Stimulated activated CD4-positive, alpha-beta T cell treated with anti-CD3 and anti-CD28 coated beads, Interleukin-2, amount 100 ng/mL, for 24 hours (primary cell): ENCODE measurements at places on chromosomes 2 and 18.

- DNase-seq, result no peak
These were observed 25.4 kb downstream of the SOCS6 start for GRCh38 chr18:70314151-70314782.

DNA sequence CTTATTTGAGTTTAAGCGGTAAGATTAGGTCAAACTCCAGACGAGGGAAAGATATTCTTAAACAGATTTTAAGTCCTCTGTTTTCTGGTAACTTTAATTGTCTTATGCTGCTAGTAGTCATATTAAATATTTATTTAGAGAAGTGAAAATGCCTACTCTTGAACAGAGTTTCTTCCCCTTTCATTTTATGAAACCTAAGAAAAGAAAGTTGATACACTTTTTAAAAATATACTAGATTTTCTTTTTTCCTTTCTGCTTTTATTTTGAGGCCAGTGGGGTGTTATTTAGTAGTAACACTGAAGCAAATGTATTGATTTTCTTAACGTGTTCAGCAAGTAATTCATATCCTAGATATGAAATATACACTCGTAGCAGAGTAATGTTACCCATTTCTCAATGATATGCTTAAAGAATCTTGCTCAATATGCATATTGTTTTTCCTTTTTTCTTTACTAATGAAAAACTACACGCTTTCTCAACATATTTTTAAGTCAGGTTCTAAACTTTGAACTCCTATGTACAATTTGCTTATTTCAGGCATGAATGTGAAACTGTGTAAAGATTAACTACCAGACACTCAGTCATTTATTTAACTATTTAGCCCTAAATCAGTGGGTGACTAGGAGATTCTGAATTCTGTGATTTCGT is 691 bp downstream of the KYNU start:
- DNase-seq, result no peak

- DNase-seq, result no peak
These were observed 26.6 kb upstream of the NAPG start for GRCh38 chr18:10499230-10499629.

- no peak for DNase-seq
These were observed 37.2 kb upstream of the PXDN start for GRCh38 chr2:1781291-1782080.

- DNase-seq, result no peak
These were observed 96.4 kb upstream of the NOL4 start for GRCh38 chr18:34321066-34321465.

GRCh38 chr18:68482815-68483214 is 232.1 kb downstream of the TMX3 start:
- no peak for DNase-seq

GRCh38 chr18:38047820-38048219 is 482.2 kb upstream of the CELF4 start:
- no peak for DNase-seq

DNA sequence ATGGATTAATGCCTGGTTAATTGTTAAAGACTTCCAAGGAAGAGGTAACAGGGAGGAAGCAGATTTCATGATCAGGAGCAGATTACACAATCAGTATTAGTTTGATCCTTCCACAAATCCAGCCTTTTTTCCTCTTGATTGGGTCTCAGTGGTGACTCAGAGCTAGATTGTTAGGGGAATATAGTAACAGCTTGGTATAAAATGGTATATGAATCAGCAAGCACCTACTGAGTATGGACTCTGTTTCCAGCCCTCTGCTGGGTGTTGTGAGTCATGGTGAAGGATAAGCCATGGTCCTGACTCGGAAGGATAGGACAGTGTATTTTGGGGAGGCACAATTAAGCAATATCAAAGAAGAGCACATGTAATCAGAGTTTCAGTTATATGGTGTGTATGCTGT is 272.4 kb upstream of the DPP10 start:
- no peak for DNase-seq

DNA sequence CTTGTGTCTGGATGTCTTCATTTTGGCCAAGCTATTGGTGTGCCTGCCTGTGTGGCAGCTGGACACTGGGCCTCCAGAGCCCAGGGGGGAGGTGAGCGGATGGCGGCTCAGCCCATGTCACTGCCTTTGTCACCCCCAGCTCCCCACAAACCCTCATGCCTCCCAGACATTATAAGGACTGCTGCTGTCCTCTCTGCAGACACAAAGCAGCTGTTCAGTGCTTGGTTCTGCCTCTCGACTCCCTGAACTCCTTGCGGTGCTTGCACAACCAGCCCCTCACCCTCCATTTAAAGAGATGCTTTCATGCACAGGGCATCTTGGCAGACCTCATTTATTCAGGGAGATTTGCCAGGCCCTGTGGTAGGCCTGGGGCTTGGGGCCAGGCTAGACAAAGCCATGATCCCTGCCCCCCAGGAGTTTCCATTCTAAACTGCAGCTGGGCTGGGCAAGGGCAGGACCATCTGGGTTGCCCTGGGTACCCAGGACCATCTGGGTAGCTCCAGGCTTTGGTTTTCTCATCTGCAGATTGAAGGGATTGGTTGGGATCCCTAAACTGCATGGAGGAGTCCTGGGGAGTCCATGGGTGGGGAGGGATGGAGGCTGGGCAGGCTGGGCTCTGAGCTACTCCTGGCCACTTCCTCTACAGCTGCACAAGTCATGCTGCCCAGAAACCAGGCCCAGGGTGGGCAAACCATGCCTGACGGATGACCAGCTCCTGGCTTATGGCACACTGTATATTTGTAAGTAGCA is 168.5 kb downstream of the CELF4 start:
- DNase-seq, result no peak

DNA sequence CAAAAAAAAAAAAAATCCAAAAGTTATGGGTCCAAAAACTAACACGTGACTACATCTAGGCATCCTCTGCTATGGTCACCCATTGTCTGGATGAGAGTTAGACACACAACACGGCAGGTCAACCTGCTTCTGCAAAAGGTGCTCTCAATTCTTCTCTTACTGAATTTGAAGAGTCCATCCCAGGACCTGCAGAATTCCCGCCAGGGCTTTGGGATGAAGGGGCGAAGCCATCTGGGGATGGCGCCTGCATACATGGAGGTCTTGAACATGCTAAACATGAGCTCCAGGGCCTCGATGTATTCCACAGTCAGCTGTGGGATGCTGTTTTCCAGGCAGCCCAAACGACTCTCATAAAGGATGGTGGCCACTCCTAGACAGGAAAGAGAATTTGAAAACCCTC is 19.1 kb downstream of the CYP27C1 start:
- DNase-seq, result no peak

DNA sequence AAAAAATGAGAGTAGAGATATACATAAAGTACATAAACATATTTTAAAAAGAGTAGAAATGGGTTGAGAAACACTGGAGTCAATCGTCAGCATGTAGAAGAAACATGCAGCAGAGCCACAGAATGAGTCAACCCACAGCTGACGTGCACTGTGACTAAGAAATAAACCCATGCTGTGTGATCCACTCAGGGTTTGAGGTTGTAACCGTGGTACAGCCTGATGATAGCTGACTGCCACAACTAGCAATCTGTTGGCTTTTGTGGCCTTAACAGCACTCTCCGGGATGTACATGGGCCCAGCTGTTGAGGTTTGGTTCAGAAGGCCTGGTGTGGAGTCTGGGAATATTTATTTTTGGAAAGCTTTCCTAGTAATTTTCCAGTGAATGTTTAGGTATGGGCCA is 554.4 kb upstream of the MEX3C start:
- DNase-seq, result no peak

DNA sequence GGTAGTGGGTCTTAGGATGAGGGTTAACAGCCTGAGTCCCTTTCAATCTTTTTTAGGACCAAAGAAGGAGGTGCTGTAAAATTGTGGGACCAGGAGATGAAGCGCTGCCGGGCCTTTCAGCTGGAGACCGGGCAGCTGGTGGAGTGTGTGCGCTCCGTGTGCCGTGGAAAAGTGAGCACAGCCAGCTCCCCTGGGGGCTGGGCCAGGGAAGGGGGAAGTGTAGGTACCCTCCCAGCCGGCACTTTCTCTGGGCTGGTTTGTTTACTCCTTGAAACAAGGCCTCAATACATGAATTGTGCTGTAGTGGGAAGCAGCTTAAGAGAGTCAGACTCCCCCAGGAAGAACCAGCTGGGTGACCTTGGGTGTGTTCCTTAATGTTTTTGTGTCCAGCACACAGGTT is 90.1 kb downstream of the RTN4 start:
- no peak for DNase-seq

- DNase-seq, result peak; percentile 31
These were observed 12.7 kb upstream of the ARHGEF4 start for GRCh38 chr2:130823886-130824491.

DNA sequence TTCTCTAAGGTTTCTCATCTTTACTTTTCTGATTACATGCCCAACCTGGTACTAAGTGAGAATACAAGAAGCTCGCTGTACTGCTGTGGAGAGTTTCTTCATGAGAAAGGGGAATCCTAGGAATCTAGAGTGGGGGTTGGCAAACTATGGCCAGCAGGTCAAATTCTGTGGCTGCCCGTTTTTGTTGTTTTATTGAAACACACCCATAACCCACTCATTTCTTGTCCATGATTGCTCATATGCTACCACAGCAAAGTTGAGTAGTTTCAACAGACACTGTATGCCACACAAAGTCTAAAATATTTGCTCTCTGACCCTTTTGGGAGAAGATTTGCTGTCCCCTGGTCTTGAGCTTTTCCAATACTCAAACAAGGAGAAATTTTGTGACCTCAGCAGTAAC is 58.8 kb downstream of the C2orf74 start:
- DNase-seq, result no peak

DNA sequence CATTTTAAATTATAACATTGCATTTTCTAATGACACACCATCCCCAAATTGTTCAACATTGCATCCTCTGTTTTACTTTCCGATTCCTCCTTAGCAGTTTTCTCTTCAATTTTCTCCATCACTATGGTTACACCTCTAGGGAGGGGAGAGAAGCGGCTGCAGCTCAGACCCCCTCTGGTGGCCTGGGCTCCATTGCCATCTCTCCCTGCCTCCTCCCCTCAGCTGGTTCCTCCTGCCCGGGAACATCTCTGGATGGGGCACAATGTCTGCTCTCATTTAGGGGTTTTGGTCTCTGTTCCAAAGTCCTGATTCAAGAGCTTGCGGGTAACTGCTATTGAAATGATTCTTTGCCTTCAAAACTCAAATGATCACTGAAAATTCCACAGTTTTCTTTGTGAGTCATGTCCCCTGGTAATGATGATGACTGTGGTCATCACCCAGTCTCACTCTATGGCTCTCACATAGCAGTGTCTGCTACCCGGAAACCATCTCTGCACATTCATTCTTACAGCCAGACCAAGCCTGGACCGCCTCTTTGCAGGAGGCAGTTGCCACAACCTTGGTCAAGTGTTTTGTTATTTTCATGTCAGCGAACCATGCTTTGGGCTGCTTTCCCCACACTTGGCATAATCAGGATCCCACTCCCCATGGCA is 263.9 kb downstream of the ALPK2 start:
- DNase-seq, result no peak

- DNase-seq, result no peak
These were observed 1084.7 kb upstream of the LRRTM1 start for GRCh38 chr2:81389203-81389602.

DNA sequence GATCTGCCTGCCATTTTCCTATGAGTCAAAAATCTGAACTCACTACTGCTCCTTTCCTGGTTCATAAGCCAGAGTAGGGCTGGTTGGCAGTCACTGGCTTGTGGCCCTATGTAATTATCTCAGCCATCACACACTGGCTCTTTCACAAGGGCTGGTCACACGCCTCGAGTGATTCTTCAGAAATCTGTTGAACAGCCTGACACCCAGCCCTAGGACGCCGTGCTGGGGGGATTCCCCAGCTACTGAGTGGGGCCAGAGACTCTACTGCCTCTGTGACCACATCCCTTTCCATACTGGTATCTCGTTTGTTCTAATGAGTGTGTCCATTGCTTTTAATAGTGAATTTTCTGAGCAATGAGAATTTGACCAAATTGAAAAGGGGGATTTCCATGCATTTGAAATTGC is 45.8 kb upstream of the RBM44 start:
- no peak for DNase-seq

DNA sequence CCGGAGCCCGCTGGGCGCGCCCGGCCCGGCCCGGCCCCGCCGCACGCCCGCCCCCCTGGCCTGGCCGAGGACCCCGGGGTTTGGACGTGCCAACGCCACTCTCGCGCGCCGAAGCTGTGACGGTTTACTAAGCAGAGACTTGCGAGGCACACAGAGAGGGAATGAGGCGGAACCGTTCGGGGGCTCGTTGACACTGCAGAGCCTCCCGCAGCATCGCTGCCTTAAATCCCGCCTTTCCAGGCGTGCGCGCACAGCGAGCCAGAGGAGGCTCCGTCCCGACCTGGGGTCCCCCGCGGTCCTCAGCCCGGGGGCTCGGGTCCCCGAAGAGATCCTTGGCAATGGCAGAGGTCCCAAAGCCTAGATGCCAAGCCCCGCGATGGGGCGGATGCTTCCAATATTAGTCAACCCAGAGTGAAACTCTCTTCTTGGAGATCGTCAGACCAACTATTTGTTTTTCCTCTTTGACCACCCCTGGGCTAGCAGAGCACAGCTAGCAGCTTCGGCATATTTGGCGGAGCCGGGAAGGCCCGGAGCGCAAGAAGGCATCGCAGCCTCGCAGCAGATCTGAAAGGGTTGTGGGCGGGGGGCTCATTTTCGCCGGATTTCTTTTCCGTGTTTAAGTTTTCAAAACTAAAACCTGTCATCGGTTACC is at the start of gene ZNF385B:
TSS of gene ZNF385B (minus strand) at position 197 of the 652 bp plus-strand sequence.
- DNase-seq, result no peak

GRCh38 chr18:49647496-49648168 is 85.8 kb downstream of the LIPG start:
- no peak for DNase-seq

GRCh38 chr2:240876475-240877251 is 8.0 kb downstream of the AGXT start:
- DNase-seq, result no peak

- no peak for DNase-seq
These were observed 161.4 kb downstream of the RPIA start for GRCh38 chr2:88852753-88853402.

DNA sequence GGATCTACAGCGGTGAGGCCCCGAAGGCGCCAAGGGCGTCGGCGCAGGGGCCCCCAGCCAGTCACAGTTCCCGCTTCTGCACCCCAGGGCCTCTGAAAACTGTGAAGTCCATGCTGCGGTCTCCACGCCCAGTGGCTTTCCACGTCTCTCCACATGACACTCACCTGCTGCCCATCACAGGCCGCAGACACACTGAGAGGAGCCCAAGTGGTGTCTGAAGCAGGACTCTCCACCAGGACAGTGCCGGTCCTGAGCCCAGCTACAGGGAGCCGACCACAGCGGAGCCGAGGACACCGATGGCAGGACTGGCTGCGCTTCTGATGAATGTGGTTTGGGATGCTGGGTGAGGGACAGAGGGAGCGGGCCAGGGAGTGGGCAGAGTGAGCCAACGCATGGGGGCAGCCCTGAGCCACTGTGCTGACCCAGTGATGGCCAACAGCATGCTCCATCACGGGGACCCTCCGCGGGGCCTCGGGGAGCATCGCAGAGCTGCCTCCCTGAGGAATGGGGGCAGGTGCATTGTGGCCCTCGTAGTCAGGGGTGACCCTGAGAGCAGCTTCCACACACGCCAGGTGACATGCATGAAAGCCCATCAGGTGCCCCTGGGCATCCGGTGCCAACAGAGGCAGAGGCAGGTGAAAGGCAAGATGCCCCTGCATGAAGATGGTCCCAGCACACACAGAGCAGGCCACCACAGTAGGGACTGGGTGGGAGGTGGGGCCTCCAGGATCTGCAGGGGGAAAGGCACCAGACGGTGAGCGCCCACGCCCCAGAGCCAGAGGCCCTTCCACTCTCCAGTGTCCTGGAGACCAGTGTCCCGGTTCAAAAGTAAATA is 116.6 kb downstream of the HDAC4 start:
- no peak for DNase-seq

- DNase-seq, result no peak
These were observed 24.9 kb downstream of the ASAP2 start for GRCh38 chr2:9231291-9232165.

- DNase-seq, result no peak
These were observed 5.8 kb upstream of the TLK1 start for GRCh38 chr2:171166328-171166983.
